ENCODE measurements at places on chromosomes 1 and 21.

- DNase-seq = no peak
These were observed 124.3 kb downstream of the ETS2 start for GRCh38 chr21:38930066-38930465.

DNA sequence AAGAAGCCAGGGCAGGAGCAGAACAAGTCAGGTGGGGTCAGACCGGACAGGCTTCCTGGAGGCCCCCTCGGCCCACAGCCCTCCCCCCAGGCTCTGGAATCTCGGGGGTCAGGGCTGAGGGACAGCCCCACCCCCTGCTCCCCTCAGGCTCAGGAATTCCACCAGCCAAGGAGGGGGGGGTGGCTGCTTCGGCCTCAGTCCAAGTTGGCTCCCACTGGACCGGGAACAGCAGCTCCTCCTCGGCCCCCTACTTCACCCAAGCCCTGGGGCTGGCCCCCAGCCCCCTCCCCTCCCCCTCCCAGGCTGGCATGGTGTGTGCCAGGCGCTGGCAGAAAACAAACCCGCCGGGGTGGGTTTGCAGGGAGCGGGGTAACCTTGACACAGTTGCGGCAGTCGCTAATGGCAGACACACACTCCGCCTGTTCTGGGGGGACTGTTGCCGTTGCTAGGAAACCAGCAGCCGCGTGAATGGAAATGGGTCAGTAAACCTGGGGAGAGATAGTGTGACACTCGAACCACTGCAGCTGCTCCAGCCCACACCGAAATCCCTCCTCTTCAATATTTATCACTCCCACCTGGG, 32.4 kb downstream of the AHDC1 start:
- no peak for DNase-seq

GRCh38 chr1:51791888-51792287, 86.6 kb downstream of the NRDC start:
- no peak for DNase-seq

- no peak for DNase-seq
These were observed 140.7 kb upstream of the WNT4 start for GRCh38 chr1:22283596-22283995.

DNA sequence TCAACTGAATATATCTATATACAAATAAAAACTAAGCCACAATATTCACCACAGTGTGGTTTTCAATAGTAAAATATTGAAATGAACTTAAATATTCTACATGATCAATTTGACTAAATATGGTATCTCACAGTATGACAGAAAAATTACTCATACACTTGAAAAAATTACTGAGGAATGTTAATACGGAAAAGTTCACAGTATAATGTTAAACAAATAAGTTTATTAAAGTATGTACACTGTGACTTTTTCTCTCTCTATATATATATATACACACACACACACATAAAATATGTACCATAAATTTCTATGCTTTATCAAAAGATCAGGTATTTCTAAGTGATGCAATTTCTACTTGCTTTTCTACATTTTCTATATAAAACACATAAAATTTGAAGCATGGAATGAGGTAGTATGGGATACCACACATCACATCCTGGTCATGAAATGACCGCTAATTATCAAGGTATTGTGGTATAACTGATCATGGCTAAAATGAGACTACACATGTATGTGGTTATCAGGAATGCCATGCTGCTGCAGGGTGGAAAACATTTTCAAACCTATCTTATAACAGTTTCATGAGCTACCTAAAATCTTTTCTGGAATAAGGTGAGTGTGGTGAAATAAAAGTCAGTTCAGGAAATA, 102.3 kb downstream of the CDC42BPA start:
- no peak for DNase-seq

DNA sequence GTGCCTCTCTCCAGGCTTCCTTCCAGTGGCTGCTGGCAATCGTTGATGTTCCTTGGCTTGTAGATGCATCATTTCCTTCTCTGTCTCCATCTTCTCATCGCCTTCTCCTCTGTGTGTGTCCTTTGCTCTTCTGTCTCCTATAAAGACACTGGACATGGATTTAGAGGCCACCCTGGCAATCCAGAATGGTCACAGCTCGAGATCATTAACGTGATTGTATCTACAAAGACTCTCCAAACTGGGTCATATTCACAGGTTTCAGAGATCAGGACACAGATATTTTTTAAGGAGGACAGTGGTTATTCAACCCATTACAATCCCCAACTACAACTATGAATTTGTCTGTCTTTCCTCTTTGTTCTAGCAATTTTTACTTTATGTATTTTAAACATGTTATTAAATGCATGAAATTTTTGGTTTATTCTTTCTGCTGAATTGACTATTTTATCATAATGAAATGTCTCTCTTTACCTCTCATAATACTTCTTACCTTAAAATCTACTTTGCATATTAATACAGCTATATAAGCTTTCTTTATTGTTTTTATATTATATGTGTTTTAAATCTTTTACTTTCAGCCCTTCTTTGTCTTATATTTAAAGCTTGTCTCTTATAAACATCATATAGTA, 22.8 kb downstream of the CR1 start:
- DNase-seq = no peak

GRCh38 chr1:164635803-164636731, 77.1 kb downstream of the PBX1 start:
- DNase-seq = no peak

DNA sequence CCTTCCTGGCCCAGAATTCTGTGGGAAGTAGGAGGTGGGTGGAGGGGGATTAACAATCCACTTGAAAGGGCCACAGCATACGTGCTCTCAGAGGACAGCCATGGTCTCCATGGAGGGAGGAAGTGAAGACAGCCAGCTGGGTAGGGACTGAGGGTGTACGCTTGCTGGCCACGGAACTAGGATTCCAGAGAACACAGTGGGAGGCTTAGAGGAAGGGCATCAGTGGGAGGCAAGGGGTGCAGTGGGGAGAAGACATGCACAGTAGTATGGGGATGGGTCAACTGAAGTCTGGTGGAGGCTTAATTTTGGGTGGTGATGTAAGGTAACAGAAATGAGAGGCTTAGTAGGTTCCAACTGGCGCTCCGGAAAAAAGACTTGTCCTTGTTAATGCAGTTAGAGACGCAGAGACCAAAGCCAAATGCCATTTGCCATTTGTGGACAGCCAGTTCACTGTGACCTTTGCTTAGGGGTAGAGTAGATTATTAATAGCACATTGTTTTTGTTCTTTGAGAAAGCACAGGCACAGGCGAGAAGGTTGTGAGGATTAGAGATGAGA, 103.0 kb downstream of the ZSCAN20 start:
- no peak for DNase-seq

GRCh38 chr1:1406101-1406820, 832 bp downstream of the MRPL20 start:
- DNase-seq = no peak

DNA sequence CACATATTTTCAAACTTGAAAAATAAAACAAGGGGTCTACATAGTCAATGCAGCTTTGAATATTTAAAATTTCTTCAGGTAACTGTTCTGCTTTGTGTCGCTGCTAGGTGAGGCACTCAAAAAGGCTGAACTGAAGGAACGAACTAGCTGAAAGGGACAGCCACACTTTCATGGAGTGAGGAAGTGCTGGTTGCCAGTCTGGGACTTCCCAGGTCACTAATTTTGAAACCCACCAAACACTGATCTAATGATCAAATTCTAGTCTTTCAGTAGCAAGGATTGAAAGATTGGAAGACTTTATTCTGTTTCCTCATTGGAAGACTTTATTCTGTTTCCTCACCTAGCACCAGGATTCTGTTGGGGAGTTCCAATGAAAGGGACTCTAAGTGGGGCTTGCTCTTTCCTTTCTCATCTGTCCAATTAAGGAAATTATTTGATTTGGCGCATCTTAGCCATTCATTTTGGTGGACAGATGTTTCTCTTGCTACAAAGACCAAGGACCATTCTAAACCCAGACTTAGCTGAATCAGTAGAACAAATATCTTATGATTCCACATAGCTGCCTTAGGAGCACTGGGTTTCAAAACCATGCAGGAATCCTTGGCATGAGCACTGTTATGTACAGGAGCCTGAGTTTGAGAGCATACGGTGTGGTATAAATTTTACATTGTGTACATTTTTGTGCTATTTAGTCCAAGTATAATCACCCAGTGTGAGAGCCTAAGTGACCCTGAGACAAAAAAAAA, 10.9 kb upstream of the ARID1A start:
- no peak for DNase-seq

- DNase-seq = no peak
These were observed 53.4 kb upstream of the RGS21 start for GRCh38 chr1:192263436-192263835.

DNA sequence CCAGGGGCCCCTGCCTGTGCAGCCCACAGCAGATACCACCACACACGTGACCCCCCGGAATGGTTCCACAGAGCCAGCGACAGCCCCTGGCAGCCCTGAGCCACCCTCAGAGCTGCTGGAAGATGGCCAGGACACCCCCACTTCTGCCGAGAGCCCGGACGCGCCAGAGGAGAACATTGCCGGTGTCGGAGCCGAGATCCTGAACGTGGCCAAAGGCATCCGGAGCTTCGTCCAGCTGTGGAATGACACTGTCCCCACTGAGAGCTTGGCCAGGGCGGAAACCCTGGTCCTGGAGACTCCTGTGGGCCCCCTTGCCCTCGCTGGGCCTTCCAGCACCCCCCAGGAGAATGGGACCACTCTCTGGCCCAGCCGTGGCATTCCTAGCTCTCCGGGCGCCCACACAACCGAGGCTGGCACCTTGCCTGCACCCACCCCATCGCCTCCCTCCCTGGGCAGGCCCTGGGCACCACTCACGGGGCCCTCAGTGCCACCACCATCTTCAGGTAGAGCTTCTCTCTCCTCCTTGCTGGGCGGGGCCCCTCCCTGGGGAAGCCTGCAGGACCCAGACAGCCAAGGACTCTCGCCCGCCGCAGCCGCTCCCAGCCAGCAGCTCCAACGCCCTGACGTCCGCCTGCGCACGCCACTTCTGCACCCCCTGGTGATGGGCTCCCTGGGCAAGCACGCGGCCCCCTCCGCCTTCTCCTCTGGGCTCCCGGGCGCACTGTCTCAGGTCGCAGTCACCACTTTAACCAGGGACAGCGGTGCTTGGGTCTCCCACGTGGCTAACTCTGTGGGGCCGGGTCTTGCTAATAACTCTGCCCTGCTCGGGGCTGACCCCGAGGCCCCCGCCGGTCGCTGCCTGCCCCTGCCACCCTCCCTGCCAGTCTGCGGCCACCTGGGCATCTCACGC, 51.0 kb downstream of the COL18A1 start:
- DNase-seq = no peak

DNA sequence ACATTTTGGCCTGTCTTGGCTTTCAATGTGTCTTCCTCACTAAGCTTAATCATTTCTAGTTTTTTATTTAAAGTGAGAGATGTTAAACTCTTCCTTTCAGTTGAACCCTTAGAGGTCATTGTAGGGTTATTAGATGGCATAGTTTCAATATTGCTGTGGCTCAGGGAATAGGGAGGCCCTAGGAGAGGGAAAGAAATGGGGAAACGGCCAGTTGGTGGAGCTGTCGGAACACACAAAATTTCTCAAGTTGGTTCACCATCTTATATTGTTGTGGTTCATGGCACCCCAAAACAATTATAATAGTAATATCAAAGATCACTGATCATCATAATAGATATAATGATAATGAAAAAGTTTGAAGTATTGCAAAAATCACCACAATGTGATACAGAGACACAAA, 31.4 kb upstream of the KAZN start:
- DNase-seq = peak; percentile 8

GRCh38 chr1:152013664-152014237, 20.1 kb upstream of the S100A10 start:
- no peak for DNase-seq

- no peak for DNase-seq
These were observed 576.0 kb downstream of the KIF26B start for GRCh38 chr1:245730801-245731200.

DNA sequence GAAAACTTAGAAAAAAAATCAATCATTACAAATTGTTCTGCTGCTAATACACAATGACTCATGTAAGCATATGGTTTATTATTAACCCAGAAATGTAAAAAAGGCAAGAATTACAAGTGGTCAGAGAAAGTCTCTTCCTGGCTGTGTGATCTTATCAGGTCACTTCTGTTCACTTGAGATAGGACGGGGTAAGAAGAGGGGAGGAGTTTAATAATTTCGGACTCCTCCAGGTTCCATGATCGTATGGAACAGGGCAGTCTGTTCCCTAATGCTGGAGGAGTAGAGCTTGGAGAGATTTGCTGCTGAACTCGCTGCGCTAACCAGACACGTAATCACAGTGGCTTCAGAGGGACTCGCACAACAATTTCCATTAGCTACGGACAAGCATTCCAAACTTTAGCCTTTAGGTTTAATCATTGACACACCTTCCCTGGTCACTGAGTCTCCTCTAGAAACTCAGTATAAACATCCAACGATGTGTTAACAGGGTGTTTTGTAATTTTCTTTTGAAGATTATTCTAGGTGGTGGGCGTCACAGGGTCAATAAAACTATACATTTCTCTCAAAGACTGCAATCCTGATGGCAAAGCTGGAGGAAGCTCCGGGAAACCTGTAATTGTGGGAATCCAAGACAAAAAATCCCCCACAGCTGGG, 1.3 kb downstream of the CRYZ start:
- DNase-seq = no peak

- DNase-seq = peak; percentile 78
These were observed 17.2 kb upstream of the RLF start for GRCh38 chr1:40143891-40144575.

DNA sequence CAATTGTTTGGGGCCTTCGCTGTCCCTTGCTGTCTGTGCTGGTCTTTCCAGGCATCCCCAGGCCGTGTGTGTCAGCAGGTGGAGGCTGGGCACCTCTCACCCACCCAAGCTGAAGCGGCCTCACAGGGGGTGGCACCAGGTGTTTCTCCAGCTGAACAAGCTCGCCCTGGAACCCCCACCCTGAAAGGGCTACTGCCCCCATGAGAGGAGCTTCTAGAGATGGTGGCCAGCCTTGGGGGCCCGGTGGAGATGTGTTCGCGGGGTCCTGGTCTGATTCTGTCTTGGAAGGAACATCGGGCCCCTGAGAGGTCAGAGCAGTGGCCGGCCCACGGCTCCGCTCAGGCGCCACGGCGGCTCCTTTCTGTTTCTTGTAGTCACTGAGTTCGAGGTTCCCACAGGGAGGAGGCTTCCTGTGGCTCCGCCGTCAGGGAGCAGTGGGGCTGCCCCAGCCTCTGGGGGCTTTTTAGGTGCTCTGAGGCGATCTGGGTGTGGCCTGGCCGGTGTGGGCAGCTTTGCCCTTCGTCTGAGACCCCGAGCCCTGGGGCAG, 46.9 kb downstream of the SKI start:
- DNase-seq = no peak

DNA sequence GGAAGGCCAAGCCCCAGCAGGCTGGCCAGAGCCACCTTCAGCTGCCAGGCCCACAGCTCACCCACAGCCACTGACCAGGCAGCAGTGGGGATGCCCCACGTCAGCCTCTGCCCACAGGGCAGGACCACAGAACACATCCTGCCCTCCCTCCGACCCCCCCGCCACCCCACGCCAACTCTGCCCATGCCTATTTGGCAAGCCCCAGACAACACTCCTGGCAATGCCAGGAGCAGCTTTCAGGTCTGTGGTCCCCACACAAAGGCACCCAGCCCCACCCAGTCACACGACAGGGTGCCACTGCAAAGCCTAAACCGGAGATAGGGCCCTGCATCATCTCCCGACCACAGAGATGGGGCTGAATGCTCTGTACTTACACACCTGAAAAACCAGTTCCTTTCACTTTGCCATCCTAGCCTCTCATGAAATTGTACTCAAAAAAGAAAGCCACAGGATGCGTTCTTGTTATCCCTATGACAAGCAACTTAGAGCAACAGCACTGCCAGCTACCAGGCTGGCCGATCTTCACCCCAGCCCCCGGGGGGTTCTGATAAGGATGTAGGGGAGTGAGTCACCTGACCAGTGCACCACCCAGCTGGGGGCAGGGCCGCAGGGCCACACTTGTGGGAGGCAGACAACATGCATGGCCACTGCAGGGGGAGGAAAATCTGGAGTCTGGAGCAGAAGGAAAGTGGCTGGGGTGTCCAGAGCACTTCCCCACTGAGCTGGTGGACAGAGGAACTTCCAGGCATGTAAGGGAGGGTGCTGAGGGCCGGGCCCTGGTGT, 36.2 kb downstream of the UBE2G2 start:
- DNase-seq = no peak

All from HCT116 (cell line).